Fibroblast of upper back skin (primary cell): ENCODE measurements at places on chromosomes 3 and 15.

DNA sequence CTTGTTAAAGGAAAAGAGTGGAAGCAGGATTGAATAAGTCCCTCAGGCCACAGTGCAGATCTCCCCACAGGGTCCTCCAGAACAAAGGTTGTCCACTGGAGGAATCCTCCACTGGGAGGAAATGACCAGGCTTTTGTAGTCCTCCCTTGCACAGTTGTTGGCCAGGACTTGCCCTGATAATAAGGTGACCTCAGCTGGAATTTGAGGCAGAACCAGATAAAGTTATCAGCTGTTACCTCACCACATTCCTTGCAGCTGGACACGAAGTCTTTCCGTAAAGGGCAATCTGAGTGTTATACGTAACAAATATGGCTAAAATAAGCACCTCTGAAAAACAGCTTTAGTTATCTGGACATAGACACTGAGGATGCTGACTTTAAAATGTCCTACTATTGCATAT lies 83.5 kb upstream of the NAALADL2 start:
- DNase-seq: no peak

GRCh38 chr3:106206146-106206545 lies 337.3 kb upstream of the CBLB start:
- peak; percentile 78 for DNase-seq

GRCh38 chr15:77547801-77548588 lies 84.7 kb downstream of the LINGO1 start:
- no peak for DNase-seq

DNA sequence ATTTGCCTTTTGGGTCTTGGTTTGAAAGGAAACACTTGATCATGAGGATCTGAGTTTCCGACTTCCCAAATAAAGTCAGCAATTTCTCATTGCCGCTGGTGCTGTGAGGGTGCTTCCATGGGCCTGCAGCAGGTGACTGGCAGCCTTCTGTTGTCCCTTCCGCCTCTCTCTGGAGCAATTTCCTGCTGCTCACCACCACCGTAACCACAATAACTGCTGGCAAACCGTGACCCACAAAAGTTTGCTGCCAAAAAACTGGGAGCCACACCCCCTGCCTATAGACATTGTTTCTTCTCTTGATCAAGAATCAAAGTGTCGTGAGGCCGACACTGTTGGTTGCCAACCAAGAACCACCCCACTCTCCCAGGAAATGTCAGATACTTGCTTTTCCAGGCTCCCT lies 164.0 kb downstream of the NR2F2 start:
- DNase-seq: no peak
